ENCODE measurements at places on chromosomes 2 and 18.

DNA sequence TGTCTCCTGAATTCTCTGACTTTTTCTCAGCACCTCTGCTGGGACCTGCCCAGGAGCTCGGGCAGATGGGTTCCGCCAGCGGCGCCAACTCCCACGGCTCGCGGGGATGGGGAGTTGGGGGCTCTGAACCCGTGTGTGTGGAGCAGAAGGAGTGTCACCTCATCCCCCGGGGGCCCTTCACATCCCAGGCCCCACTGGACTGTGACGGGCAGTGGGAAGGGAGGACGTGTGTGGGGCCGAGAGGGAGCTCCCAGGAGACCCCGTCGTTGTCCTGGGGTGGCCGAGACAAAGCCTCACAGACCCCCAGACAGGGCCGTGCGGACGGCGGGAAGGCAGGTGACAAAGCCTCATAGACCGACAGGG is 130.0 kb upstream of the CTDP1 start:
- DNase-seq = no peak

GRCh38 chr18:34543356-34543755 is 166.7 kb upstream of the DTNA start:
- no peak for DNase-seq

DNA sequence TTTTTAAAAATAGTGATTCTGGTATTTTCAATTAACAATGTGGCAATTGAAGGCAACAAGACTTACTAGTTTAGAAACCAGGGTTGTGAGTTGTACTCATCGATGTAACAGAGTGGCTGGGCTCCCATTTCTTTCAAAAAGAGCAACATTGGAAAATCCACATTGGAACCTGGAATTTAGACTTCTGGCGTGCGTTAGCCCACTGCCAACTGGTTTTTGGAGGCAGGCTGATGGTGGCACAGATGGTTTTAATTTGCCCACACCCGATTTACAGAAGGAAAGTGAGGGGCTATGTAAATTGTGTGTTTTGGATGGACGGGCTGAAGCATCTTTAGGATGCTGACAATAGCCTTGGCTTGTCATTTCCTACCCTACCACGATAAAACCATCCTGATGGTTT is 66.3 kb downstream of the TRPM8 start:
- no peak for DNase-seq

- no peak for DNase-seq
Observed at GRCh38 chr2:15346624-15347023, 214.5 kb downstream of the NBAS start.

DNA sequence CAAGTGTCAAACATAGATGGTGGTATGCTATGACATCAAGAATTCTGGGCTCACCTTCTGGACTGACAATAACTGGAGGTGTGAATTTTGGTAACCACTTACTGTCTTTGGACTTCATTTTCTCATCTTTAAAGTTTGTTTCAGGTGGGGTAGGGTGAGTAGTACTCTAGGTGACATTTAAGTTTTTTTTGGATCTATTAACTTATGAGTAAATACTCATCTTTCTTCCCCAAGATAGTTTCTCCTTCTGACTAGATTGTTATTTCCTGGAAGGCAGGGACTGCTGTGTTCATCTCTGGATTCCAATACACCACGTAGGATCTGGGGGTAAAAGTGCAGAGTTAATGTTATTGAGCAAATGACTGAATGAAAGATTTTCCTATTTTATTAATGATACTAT is 55.9 kb downstream of the ICOS start:
- no peak for DNase-seq
